NCI-H748 treated with DMSO at 0.1 percent for 48 hours (cell line): ENCODE measurements at places on chromosomes 4 and X.

- no peak for DNase-seq
Observed at GRCh38 chrX:69161371-69161770, 3.9 kb downstream of the PJA1 start.

DNA sequence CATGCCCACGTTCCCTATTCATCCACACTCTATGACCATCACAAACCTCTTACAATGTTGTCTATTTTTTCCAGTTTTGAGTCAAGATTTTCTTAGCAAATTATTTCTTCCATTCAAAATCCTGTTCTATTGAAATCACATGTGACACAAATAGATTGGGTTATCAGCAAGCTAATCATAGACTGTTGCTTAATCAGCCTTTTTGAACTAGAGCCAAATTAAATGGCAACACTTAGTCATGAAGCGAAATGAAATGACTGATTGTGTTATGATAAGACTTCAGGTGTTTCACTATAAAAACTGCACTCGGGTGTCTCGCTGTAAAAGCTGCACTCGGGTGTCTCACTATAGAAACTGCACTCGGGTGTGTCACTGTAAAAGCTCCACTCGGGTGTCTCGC lies 890.0 kb upstream of the FRG1 start:
- no peak for DNase-seq

DNA sequence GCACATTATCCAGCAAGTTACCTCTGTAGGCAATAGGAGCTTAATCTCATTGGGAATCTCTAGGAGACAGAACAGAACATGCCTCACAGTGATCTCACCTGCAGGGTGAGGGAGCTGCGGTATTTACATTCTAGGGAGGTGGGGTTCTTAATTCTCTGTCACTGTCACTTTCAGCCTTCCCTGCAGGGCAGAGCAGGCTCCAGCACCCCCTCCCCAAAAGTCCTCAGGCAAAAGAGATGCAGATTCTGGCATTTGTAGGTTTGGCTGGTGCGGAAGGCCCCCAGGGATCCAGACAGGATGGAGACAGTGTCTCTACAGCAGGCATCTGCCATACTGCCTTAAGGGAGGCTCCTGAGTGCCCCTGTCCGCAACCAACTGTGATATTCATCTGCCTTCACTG lies 166.4 kb upstream of the ATP6AP2 start:
- DNase-seq = no peak

- no peak for DNase-seq
Observed at GRCh38 chr4:122826553-122827257, at the start of gene FGF2. Gene FGF2 (plus strand): TSS chr4:122826831. CDS start chr4:122827175, 344 bp downstream.

DNA sequence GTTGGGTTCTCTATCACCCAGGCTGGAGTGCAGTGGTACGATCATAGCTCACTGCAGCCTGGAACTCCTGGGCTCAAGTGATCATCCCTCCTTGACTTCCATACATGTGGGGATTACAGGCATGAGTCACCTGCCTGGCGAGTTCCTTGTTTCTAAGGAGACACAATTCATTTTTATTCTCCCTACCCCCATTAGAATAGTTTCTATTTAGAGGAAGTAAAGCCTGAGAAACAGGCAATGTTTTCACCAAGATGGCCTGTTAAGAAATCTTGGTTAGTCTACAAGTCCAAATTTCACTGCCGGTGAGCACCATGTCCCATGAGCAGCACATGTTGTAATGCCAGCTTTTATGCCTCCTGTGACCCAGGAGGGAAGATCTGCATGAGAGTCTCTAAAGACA lies 5.7 kb downstream of the CYBB start:
- DNase-seq = no peak

DNA sequence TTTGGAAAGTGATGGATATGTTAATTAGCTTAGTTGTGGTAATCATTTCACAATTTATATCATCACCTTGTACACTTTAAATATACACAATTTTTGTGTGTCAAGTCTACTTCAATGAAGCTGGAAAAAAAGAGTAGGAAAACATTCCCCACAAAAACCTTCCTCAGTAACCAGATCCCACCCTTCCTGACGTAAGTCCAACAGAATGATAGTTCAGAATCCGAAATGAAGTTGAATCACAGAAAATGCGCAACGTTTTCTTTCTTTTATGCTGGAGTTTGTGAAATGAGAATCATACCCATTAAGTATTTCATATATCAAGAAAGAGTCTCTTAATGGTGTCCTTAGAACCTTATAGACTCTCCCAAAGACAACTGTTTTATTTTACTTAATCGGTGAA lies 292.9 kb downstream of the USP46 start:
- DNase-seq = no peak

- DNase-seq = no peak
Observed at GRCh38 chrX:149073479-149073878, 431.6 kb downstream of the IDS start.

- DNase-seq = peak; percentile 10
Observed at GRCh38 chr4:94826206-94826605, 68.5 kb downstream of the BMPR1B start.

DNA sequence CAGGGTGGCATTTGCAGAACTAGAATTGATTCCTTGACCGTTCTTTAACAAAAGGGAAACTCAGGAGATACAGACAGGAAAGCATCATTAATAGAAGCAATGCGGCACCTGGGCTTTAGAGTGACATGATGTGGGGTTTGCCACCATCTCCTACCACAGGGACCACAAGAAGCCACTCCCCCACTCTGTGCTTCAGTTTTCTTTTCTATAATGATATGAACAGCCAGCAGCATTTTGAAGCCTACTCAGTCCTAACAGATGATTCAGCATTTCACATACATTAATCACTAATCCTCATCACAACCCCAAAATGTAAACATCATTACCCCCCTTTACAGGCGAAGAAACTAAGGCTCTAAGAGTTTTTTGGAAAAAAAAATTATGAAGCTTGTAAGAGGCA lies 22.9 kb downstream of the CCDC149 start:
- DNase-seq = no peak

DNA sequence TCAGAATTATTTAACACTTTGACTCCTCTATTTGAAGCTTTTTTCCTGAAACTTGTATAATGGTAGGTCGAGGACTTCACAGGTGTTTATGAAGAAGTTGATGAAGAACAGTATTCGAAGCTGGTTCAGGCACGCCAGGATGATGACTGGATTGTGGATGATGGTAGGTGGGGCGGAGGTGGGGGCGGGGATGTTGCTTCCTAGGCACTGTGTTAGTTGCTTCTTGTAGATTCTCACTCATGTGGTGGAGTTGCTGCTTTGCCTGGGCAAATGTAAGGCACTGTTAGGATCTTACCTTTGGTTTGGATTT lies 9.4 kb downstream of the POLA1 start:
- no peak for DNase-seq

DNA sequence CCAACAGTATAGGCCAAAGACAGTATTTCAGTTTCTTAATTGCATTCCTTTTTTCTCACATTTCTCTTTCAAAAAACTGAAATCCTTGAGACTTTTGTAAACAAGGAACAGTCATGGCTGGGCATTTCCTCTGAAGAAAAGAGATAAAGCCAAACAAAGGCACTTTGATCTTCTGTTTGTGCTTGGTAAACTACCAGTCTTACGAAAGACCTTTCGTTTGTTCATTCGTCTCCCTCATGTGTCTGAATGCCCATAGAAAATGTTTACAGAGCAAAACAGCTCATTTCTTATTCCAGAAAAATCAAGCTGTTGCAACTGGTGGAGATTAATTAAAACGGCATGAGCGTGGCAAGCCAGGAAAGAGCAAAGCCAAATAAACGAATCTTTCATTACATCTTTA lies 178.0 kb downstream of the GASK1B start:
- no peak for DNase-seq

DNA sequence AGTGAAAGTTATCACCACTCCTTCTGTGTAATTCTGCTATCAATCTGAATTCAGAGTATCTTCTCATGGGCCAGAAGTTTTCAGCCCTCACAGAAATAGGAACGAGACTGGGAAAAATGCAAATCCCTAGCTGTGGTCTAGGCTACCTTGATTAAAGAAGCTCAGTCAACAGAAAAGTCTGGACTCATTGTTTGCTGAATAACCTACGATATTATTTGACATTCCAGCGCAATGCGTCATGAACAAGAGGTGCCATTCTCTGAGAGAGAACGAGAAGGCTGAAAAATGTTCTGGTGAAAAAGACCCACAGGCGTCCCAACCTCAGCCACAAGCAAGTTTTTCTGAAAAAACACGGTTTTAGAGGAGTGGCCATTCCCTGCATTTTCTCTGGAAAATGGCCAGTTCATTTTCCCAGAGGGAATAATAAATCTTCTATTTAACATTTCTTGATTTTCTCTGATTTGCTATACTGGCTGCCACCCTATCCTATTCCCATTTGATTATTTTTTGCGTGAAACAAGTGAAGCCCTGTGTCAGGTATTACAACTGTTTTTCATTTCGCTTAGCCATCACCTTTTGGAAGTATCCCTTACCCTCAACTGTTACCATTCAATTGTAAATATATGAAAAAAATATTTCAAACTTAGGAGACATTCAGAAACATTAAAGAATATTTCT lies 1117.6 kb upstream of the PRKX start:
- no peak for DNase-seq

GRCh38 chr4:107733431-107733925 lies 13.4 kb upstream of the PAPSS1 start:
- DNase-seq = peak; percentile 21

- DNase-seq = no peak
Observed at GRCh38 chr4:2587213-2587823, 50.9 kb downstream of the FAM193A start.

GRCh38 chrX:132216806-132217202 lies 2.4 kb downstream of the RAP2C start:
- no peak for DNase-seq

DNA sequence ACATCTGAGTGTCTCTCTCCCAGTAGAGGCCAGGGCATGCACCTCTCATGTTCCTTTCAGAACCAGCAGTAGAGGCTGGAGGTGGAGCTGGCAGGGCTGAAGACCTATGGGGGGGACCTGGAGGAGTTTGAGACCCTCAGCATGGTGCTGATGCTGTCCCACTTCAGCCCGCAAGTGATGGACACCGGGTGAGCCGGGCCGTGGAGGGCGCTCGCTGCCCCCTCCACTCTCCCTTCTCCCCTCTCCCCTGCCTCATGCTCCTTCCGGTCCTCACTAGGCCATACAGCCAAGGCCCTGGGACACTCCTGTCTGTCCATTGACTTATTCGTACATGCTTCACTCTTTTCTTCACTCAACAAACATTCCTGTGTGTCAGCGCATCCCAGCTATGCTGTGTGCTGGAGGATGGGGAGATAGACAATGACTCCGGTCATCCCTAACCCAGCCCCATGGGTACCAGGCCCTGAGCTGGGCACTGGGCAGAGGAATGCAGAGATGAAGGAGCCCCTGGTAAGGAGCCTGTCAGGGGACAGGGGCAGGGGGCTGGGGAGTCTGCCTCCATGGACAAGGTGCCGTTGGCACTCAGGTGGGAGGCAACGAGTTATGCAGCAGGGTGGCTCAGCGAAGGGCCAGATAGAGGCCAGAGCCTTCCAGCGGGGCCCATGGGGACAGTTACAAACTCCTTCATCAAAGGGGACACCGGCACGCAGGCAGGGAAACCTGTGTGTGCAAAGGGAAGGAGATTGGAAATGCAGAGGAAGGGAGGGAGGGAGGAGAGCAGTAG lies 28.4 kb upstream of the WFS1 start:
- no peak for DNase-seq

- no peak for DNase-seq
Observed at GRCh38 chrX:130884627-130885026, 18.4 kb downstream of the ENOX2 start.

- DNase-seq = peak; percentile 20
Observed at GRCh38 chrX:7047951-7048350, 99.6 kb upstream of the STS start.

DNA sequence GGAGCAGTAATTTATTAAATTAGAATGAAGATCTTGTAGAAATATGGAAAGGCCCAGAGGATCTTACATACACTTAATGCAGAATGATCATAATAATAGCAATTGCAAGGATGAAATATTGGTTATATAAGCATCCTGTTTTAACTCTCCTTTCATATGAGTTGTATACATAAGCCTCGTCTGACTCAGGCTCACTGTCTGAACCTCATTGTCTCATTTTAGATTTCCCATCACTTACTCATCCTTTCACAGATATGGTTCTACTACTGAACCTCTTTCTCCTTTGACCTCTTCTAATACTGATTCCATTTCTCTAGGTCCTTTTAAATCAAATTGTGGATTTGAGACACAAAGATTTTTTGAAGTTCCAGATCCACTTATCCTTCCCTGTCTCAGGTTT lies 277.3 kb upstream of the TRPC5 start:
- DNase-seq = no peak

GRCh38 chr4:152687974-152688599 lies 8.3 kb upstream of the TMEM154 start:
- no peak for DNase-seq

- no peak for DNase-seq
Observed at GRCh38 chr4:132218406-132218805, 930.7 kb upstream of the PCDH10 start.

DNA sequence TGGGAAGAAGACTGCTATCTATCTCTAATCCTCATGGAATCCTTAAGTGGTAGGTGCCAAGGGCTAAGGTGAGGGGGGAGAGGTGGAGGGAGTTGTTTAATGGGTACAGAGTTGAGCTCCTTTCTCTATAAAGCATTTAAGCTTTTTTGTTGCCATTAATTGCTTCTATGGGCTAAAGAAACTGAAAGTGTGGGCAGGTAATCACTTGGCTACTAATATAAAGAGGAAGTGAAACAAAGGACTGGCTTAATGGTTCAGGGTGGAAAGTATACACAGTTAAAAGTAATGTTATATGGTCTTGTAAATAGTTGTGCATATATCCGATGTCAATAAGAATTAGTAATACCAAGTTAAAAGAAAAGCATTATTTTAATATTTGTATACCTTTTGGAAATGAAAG lies 83.9 kb downstream of the POLA1 start:
- no peak for DNase-seq

DNA sequence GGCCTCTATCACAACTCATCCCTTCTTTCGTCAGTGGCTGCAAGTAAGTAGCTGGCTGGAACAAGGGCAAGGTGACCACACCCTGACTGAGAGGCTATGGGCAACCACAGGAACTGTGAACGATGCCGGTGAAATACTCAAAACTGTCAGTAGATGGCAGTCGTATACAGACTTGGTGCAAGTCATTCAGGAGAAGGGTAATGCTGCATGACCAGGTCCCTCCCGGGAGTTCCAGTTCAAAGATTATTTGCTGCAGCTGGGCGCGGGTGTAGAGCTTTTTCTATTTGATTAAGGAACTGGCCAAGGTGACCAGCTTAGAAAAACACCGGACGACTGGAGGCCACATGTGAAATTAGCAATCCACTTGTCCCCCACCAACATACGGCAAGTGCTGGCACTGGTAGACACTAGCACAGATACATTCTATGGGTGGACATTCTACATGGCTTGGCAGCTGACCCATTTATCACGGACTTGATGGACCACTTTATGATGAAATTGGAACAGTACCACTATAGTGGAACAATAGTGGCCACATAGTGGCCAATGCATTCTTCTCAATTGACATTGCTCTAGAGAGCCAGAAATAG lies 726.6 kb downstream of the TRAM1L1 start:
- DNase-seq = peak; percentile 68

DNA sequence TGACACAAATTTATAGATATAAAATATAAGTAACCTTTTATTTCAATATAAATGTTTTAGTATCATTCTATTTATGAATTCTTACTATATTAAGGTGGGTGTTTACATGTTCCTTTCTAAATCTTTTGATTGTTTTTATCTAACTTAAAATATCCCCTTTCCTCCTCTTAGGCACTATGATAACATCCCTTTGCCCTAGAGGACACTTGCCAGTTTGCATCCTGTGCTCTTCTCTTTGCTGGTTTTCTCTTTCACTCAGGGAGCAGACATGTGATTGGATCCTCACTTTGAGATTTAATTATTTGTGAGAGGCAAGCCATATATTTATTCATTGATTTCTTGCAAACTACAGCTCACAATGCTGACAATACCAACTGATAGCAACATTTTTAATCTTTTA lies 16.2 kb downstream of the LRIT3 start:
- no peak for DNase-seq
